ENCODE measurements at places on chromosomes 3 and 15.

DNA sequence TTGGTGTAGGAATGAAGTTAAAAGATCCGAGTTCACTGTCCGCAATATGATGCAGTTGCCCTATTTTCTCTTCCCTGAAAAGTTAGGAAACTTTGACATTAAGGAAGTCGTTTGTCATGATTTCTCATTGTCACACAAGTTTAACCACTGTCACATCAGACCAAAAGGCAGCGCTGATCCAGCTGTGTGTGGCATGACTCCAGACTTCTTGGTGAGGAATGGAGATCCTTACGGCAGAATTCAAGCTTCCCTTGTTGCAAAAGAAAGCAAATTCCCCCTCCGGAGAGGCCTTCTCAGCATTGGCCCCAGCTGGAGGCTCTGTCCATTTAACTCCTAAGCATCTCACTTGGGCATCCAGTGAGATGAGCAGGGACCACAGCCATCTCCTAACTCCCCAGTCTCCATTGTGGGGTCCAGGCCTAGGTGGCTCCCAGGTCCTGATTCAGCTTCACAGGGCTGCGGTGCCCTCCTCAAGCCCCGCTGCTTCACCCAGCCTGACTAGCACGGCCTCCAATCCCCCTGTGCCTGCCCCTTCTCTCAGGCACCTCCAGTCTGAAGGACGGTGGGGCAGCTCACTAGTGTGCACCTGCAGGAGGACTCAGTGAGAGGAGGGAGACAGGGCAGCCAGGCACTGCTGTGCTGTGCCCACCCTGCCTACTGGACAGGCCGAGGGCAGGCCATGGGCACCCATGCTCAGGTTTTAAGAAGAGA, 159.5 kb downstream of the CHSY1 start:
- H3K36me3 ChIP-seq: no peaks in the 10 kb centered on the region
- H3K27me3 ChIP-seq: peaks cover 11% of the 10 kb centered on the region
- no peak for DNase-seq
- H3K4me1 ChIP-seq: peaks cover 9% of the 10 kb centered on the region
- no peak overlapping the region for H3K27ac ChIP-seq

DNA sequence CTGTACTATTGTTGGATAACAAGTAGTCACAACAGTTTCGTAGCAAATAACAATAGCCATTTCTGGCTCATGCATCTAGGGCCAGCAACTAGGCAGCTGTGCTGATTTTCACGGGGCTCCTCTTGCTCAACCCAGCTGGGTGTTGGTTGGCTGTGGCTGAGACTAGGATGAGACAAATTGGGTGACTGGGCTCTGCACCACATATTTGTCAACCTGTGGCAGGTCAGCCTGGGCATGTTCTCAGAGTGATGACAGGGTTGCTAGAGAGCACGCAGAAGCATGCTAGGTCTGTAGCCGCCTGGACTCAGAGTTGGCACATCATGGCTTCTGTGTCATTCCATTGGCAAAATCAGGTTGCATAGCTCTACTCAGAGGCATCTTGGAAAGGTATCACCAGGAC, 175.9 kb downstream of the OTOL1 start:
- H3K36me3 ChIP-seq: no peaks in the 10 kb centered on the region
- DNase-seq: no peak
- H3K4me3 ChIP-seq: no peak overlapping the region
- H3K4me1 ChIP-seq: no peaks in the 10 kb centered on the region
- H3K27ac ChIP-seq: no peak overlapping the region
- H3K27me3 ChIP-seq: no peaks in the 10 kb centered on the region

DNA sequence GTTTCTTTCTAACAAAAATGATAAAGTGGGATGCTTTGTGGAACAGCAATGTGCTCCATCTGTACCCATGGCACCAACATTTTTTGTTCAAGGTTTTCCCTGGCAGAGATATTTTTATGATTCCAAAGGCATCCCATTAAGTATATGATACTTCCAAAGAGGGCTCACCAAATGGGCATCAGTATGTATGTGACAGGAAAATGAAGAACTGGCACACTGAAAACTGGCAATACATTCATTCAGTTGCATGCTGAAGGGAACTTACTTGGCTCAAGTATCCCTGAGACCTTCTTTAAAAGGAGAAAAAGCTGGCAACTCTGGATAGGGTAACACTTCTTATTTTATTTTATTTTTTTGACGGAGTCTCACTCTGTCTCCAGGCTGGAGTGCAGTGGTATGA, 249.8 kb downstream of the IL20RB start:
- no peak for DNase-seq
- no peaks in the 10 kb centered on the region for H3K4me1 ChIP-seq
- H3K36me3 ChIP-seq: no peaks in the 10 kb centered on the region
- H3K27me3 ChIP-seq: peaks cover 7% of the 10 kb centered on the region

- no peak overlapping the region for H3K27ac ChIP-seq
- no peaks in the 10 kb centered on the region for H3K36me3 ChIP-seq
- no peak for DNase-seq
- H3K27me3 ChIP-seq: no peaks in the 10 kb centered on the region
- H3K4me3 ChIP-seq: no peak overlapping the region
Measured at GRCh38 chr3:94336046-94336753, 273.3 kb downstream of the NSUN3 start.

DNA sequence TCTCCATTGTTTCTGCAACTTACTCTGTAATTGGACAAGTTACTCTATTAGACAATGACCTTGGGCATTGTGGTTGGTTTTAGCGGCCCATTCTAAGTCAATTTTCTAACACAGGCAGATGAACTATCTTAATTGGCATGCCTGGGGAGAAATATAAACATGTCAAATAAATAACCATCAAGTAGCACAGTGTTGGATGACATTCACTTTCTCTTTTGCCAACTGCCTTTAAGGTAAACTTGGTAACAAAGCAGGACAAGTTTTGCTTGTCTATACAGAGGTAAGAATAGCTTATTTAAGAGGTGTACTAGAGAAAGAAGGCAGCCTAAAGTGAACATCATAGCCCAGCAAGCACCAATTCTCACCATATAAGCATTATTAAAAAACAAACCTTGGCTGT, 599.6 kb downstream of the GBE1 start:
- no peaks in the 10 kb centered on the region for H3K27me3 ChIP-seq
- H3K27ac ChIP-seq: no peak overlapping the region
- no peak for DNase-seq
- no peaks in the 10 kb centered on the region for H3K4me1 ChIP-seq
- no peak overlapping the region for H3K4me3 ChIP-seq

- H3K27ac ChIP-seq: no peak overlapping the region
- peaks cover 39% of the 10 kb centered on the region for H3K4me1 ChIP-seq
- no peaks in the 10 kb centered on the region for H3K27me3 ChIP-seq
- no peak overlapping the region for H3K4me3 ChIP-seq
- DNase-seq: no peak
- peaks cover 9% of the 10 kb centered on the region for H3K36me3 ChIP-seq
Measured at GRCh38 chr3:184338511-184338945, 1.1 kb downstream of the FAM131A start.

GRCh38 chr15:96564546-96564945, 234.0 kb downstream of the NR2F2 start:
- no peaks in the 10 kb centered on the region for H3K4me1 ChIP-seq
- no peaks in the 10 kb centered on the region for H3K36me3 ChIP-seq
- H3K27me3 ChIP-seq: no peaks in the 10 kb centered on the region
- H3K27ac ChIP-seq: no peak overlapping the region

- H3K4me1 ChIP-seq: no peaks in the 10 kb centered on the region
- H3K36me3 ChIP-seq: no peaks in the 10 kb centered on the region
- no peak for DNase-seq
- no peak overlapping the region for H3K27ac ChIP-seq
Measured at GRCh38 chr3:104952146-104952972, 414.4 kb upstream of the ALCAM start.

DNA sequence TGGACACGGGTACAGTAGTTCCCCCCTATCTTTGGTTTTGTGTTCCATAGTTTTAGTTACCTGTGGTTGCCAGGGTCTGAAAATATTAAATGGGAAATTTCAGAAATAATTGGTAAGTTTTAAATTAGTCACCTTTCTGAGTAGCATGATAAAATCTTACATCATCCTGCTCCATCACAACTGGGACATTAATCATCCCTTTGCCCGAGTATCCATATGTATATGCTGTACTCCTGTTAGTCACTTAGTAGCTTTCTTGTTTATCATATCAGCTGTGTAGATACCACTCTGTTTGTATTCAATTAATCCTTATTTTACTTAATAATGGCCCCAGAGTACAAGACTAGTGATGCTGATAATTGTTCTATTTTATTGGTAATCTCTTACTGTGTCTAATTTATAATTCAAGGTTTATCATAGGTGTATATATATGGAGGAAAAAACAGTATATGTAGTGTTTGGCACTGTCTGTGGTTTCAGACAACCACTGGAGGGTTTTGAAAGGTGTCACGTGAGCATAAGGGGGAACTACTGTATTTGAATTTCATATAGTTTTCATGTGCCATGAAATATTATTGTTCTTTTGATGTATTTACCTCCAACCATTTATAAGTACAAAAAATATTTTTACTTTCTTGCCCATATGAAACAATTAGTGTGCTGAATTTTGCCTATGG, 41.4 kb downstream of the CTDSPL2 start:
- H3K27ac ChIP-seq: no peak overlapping the region
- H3K36me3 ChIP-seq: peaks cover 28% of the 10 kb centered on the region
- peaks cover 12% of the 10 kb centered on the region for H3K4me1 ChIP-seq

DNA sequence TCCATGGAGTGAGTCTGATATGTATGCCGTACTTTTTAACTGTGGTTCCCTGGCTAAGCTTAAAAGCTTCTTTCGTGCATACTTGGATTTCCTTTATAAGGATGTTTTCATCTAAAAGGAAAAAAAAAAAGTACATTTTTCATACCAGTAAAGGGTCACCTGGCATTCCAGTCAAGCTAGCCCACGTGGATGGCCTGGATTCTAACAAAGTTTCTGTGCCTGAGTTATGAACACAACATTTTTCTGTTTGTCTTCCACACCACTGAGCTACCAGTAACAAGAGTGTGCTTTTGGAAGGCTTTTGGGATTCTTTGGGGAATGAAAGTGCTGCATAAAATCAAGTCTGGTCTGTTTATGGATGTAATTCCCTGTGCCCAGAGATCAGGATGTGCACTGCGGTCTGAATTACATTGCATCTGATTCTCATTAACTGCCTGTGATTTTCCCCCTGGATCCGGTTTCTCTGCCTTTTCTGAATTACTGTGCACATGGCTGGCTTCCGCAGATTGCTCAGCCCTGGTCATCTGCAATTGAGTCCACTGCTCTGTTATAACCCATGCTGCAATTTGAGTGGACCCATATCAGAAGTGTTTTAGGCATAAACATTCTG, 38.2 kb upstream of the MAGI1 start:
- no peaks in the 10 kb centered on the region for H3K27me3 ChIP-seq
- no peaks in the 10 kb centered on the region for H3K36me3 ChIP-seq
- H3K27ac ChIP-seq: no peak overlapping the region
- DNase-seq: no peak

DNA sequence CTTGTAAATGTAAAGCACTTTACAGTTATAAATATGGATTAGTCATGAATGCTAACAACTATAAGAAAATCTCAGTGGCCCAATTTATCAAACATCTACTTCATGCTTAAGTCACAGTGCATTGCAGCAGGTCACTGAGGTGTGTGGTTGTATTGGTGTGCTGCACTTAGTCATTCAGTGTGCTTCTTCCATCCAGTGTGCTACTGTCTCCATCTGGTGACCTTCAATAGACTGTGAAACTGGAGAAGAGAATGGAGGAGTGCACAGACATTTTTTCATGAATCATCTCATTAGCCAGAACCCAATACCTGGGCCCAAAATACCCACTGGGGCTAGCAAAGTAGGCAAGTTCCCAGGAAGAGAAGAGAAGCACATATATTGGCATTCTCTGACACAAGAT, 199.6 kb downstream of the SHOX2 start:
- H3K27ac ChIP-seq: no peak overlapping the region
- no peak for DNase-seq
- H3K4me1 ChIP-seq: no peaks in the 10 kb centered on the region
- H3K4me3 ChIP-seq: no peak overlapping the region
- H3K27me3 ChIP-seq: no peaks in the 10 kb centered on the region

DNA sequence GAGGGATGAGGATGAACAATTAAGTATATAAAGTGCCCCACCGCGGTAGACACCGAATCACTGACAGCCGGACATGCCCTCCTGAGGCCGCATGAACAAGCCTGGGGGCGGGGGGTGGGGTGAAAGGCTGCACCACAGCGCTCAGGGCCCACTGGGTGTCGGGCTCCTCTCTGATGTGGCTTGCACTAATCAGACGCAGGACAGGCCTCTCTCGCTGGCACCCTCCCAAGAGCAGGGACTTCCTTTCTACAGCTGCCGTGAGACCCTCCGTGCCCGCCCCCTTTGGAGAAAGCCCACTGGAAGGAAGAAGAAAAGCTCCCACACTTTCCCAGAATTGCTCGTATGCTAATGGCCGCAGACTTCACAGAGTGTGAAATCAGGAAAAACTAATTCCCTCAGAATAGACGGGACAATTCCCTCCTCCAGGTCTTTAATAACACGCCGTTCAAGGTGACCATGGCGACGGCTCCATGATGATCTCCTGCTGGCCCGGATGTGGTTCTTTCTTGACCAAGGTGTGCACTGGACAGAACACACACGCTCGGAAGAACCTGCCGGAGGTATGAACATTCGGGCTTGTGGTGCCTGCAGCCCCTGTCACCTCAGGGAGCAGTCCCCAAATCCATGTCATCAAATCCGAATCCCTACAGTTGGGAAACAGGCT, 32.0 kb downstream of the IQSEC1 start:
- no peak overlapping the region for H3K4me3 ChIP-seq
- DNase-seq: no peak
- H3K36me3 ChIP-seq: no peaks in the 10 kb centered on the region
- peaks cover 7% of the 10 kb centered on the region for H3K27me3 ChIP-seq
- H3K27ac ChIP-seq: no peak overlapping the region

- no peak overlapping the region for H3K27ac ChIP-seq
- DNase-seq: no peak
- H3K36me3 ChIP-seq: no peaks in the 10 kb centered on the region
Measured at GRCh38 chr3:73213896-73214295, 152.4 kb downstream of the EBLN2 start.

DNA sequence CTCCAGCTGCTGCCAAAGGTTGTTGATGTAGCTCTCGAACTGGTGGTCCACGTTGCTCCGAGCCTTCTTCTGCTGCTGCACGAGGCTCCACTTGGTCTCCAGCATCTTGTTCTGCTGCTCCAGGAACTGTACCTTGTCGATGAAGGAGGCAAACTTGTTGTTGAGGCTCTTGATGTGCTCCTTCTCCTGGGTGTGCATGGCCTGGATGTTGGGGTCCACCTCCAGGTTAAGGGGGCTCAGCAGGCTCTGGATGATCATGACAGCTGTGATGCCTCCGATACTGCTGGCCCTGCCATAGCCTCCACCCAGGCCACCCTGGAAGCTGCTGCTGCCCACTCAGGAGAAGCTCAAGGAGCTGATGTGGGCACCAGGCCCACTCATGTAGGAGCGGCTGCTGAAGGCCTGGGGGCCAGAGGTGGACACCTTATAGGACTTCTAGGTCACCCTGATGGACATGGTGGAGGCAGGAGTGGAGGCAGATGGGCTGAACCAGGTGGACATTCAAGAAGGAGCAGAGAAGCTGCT, 14.9 kb upstream of the PSTPIP1 start:
- peaks cover 3% of the 10 kb centered on the region for H3K36me3 ChIP-seq
- DNase-seq: no peak
- peaks cover 38% of the 10 kb centered on the region for H3K4me1 ChIP-seq
- no peak overlapping the region for H3K27ac ChIP-seq

- H3K4me1 ChIP-seq: peaks cover 5% of the 10 kb centered on the region
- no peak overlapping the region for H3K27ac ChIP-seq
- peaks cover 34% of the 10 kb centered on the region for H3K27me3 ChIP-seq
- no peaks in the 10 kb centered on the region for H3K36me3 ChIP-seq
- H3K4me3 ChIP-seq: no peak overlapping the region
- no peak for DNase-seq
Measured at GRCh38 chr3:159856590-159857104, 132.0 kb upstream of the IL12A start.

- DNase-seq: no peak
- no peaks in the 10 kb centered on the region for H3K36me3 ChIP-seq
- H3K27ac ChIP-seq: no peak overlapping the region
- H3K4me1 ChIP-seq: no peaks in the 10 kb centered on the region
Measured at GRCh38 chr3:169041677-169042171, 621.8 kb downstream of the MECOM start.

Data from activated CD4-positive, alpha-beta T cell treated with anti-CD3 and anti-CD28 coated beads, Interleukin-2, amount 10 ng/mL, durations not matched to agents 7 days and 5 days (primary cell).